ENCODE measurements at places on chromosomes 1 and 21.

GRCh38 chr1:182038220-182038619, 23.3 kb downstream of the ZNF648 start:
- no peak for DNase-seq

GRCh38 chr1:177281901-177282300, 111.1 kb downstream of the BRINP2 start:
- no peak for DNase-seq

- no peak for DNase-seq
Observed at GRCh38 chr1:143735764-143736461, 235.9 kb downstream of the FAM72C start.

- peak; percentile 35 for DNase-seq
Observed at GRCh38 chr1:93346421-93346993, 800 bp downstream of the DR1 start.

DNA sequence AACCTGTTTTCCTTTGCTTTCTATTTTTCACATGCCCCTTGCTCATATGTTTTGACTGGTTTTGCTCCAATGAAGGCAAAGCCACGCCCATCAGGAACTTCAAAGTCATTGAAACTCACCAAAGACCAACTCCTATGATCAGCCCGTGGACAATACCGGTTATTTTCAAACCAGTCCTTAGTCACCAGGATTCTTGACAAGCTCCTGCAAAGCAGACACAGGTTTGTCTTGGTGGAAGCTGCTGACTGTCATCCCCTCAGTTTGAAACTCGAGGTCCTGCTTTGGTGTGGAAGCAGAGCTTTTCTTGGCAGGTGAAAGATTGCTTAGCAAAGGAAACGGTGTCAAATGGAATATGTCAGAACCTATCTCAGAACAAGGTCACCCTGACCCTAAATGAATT, 384.7 kb upstream of the CXADR start:
- no peak for DNase-seq

DNA sequence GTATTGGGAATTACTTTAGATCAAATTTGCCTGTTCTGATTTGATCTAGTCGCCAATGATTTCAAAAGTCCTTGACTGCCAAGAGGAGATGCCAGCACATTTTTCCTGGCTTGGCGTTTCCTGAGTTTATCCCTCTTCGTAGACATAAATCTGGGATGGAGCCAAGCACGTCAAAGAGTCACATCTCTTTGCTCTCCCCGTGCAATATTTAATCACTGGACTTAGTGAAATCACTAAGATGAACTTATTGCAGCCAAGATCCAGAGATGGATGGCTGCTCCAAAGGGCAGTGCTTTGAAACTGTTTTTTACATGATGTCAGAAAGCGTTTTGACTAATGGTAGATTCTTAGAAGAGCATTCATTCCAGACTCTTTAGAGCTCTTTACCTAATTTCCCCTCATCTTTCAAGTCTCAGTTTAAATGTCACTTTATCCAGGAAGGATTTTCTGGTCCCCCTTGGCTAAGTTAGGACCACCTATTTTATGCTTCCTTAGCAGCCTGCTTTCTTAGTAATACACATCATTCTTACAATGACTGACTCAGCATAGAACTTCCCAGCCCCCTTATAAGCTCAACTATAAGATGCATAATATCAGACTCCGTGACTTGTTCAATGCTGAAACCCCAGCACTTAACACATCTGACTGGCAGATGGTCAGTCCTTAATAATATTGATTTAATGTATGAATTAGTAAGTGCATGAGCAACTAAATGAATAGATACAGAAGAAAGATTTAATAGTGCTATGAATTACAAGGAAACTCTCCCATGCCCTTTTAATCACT, 94.4 kb upstream of the GREM2 start:
- no peak for DNase-seq

- DNase-seq = no peak
Observed at GRCh38 chr1:45998020-45998617, 134.3 kb downstream of the PIK3R3 start.

DNA sequence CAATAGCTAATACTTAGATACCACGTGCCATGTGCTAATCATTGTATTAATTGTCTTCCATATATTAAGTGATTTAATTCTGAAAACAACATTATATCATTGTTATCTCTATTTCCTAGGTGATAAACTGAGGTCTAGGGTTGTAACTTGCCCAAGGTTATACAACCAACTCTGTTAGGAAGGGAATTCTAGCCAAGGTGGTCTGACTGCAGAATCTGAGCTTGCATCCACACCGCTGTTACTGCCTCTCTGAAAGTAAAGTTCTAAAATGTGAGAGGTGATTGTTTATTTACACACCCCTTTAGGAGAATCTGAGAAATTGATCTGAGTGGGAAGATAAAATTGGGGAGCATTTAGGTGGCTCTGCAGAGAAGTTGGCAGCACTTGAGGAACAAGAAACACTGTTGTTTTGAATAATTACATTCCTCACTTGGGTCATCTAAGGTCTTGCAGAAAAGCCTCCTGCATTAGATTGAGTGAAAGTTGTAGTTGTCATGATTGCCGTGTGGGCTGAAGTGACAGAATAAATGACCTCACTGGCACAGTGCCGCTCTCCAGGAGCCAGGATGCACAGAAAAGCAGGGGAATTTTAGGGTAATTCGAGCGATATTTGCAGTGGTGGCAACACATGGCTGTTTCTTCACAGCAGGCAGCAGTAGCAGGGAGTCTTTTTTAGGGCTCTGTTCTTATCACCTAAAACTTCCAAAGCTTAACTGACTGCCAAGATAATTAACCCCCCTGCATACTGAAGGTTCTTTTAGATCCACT, 121.7 kb downstream of the ADGRL4 start:
- no peak for DNase-seq

DNA sequence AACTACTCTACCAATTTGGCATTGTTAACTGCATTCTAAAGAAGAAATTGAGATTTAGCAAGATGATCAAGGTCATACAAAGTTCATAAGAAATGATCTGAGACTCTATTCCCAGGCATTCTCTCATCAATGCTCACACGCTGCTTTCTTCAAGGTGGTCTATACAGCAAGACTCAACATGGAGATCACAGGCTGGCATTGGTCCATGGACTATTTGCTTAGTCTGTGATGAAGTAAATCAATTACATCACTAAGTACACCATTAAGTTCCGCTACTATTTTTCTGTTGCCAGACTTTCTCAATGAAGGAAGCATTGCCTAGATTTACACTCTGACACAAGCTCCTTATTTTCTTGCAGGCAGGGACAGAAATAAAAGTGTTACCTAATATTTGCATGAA, 51.9 kb upstream of the CYP2J2 start:
- no peak for DNase-seq

GRCh38 chr1:5954964-5955363, 37.3 kb downstream of the NPHP4 start:
- no peak for DNase-seq

DNA sequence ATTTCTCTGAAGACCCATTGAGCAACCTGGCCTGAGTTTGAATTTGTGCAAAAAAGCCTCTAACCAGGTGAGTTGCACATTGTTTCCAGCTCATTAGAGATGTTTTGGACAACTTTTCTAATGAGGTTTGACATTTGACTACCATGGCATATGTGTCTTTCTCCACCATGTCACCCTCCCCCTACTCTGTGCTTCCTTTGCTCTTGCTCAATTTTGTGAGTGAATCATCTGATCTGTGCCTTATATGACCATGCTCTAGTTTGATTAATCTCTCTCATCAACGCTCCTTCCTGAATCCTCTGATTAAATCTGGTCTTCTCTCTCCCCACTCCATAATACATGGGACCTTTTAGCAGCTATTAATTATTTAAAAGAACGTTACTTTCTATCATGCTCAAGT, 144.8 kb upstream of the SAMSN1 start:
- no peak for DNase-seq

DNA sequence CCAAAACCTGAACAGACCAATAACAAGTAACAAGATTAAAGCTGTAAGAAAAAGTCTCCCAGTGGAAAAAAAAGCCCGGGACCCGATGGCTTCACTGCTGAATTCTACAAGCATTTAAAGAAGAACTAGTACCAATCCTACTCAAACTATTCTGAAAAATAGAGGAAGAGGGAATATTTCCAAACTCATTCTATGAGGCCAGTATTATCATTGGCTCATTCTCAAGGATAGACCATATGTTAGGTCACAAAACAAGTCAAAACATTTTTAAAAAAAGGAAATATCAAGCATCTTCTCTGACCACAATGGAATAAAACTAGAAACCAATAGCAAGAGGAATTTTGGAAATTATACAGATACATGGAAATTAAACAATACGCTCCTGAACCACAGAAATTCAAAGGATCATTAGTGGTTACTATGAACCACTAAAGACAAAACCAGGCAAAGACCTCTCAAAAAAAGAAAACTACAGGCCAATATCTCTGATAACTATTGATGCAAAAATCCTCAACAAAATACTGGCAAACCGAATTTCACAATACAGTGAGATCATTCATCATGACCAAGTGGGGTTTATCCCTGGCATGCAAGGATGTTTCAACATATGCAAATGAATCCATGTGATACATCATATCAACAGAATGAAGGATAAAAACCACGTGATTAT, 13.9 kb upstream of the IL20 start:
- DNase-seq = no peak

DNA sequence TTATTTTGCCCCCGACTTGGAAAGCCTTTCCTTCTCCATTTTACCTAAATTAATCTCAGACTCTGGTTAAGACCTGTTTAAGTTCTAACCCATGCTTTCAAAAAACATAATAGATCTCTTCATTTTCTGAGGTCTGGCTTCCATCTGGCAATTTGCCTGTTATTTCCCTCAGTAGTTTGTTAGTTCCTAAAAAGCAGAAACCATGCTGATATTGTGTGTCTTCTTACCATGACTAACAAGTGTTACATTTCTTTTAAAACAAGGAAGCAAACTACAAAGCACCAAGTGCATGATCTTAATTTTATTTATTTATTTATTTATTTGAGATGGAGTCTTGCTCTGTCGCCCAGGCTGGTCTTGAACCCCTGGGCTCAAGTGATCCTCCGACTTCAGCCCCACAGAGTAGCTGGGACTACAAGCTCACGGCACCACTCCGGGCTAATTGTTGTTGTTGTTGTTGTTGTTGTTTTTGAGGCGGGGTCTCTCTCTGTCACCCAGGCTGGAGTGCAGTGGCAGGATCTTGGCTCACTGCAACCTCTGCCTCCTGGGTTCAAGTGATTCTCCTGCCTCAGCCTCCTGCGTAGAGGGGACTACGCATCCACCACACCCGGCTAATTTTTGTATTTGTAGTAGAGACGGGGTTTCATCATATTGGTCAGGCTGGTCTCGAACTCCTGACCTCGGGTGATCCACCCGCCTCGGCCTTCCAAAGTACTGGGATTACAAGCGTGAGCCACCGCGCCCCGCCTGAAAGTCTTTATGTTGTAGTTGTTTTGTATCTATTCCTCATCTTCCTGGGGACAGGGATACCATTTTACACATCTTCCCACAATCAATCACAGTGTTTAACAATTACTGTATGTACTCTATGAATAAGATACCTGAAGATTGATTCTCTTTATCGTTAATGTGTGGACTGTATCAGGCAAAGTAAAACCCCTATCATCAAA, 1.3 kb upstream of the PATJ start:
- DNase-seq = no peak

DNA sequence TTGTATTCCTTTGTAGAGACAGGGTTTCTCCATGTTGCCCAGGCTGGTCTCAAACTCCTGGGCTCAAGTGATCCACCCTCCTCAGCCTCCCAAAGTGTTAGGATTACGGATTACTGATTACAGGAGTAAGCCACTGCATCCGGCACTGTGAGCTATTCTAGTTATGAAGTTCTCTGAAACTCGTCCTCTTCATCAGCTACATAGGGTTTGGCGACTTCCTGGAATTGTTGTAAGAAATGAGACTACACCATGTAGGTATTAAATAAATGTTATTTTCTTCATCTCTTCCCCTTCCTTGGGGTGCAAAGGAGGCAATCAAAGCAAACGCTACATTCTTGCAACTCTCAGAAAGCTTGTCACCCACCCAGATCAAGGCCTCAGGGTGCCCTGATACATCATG, 131.2 kb upstream of the TIAM1 start:
- DNase-seq = no peak

DNA sequence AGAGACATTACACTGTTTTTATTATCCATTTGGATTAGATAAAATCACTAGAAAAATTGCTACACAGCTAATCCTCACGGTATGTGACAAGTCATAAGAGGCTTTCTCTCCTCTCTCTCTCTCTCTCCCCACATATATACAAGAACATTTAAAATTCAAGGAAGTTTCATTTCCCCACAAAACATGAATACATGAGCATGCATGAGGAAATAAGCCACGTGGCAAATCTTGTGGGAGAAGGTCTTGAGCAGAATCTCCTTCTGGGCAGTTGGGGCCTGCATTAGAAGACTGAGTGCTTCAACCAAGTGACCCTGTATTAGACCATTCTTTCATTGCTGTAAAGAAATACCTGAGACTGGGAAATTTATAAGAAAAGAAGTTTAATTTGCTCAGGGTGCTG, 1313.1 kb downstream of the MRPL39 start:
- DNase-seq = no peak

- DNase-seq = no peak
Observed at GRCh38 chr21:33908760-33909159, 6.8 kb downstream of the ATP5PO start.

- no peak for DNase-seq
Observed at GRCh38 chr1:63980740-63981407, 207.1 kb downstream of the ROR1 start.

DNA sequence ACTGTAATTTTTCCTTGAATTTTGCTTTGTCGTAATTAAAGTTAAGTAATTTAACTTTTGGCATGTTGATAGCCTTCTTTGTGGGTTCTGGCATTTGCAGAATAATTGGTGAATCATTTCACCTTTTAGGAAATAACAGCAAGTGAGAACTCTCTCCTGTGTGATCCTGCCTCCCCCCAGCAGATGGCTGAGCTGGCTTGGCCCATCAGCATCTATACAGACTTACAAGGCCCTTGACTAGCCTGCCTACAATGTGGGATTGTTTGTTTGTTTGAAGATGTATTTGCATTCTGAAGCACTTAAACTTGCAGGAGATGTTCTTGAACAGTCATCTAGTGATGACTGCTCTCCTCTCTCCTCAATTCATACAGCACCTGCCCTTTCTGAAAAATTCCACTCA, 55.9 kb downstream of the MACO1 start:
- DNase-seq = no peak

- DNase-seq = no peak
Observed at GRCh38 chr1:55352080-55352810, 137.1 kb upstream of the USP24 start.

DNA sequence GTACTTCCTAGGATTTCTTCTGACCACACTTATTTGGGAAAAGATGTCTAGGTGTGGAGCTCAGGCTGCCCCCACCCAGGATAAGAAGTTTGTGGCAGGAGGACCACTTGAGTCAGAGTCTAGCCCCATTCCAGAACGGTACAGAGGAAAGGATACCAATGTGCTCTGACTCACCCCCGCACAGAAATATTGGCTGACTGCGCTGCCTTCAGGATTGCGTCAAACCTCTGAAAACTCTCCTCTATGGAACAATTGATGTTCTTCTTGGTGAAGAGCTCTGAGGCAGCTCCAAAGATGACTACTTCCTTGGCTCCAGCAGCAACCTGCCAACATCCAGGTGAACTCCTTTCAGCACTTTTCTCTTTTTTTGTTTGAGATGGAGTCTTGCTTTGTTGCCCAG, 11.2 kb downstream of the HMGCL start:
- no peak for DNase-seq

GRCh38 chr1:24514946-24515345, 12.3 kb downstream of the RCAN3 start:
- no peak for DNase-seq
